ENCODE measurements at places on chromosomes 7 and 10.

GRCh38 chr10:80691441-80691840 lies 153.7 kb downstream of the SH2D4B start:
- no peak for DNase-seq

DNA sequence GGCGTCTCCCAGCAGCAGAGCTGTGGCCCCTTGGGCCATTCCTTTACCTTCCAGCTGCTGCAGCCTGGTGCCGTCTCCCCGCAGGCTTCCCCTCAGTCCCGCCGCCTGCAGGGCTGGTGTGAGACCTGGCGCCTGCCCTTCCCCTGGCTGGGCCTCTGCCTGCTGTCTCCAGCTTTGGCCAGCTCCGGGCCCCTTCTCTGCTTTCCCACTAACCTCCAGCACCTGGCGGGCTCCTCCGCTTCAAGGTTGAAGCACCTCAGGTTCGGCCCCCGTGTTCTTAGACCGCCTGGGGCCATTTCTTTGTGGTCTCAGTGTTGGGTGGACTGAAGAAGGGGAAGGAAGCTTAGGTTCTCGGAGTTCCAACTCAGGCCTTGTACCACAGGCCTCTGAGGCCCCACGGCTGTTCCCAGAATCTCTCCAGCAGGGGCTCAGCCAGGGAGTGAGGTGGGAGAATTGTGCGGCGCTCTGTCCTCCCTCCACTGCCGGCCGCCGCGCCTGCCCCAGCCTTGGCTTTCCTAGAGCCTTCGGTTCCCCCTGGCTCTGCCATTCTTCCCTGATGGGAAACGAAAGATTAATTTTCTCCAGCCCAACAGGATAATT lies 30.3 kb downstream of the GBX1 start:
- DNase-seq, result no peak

DNA sequence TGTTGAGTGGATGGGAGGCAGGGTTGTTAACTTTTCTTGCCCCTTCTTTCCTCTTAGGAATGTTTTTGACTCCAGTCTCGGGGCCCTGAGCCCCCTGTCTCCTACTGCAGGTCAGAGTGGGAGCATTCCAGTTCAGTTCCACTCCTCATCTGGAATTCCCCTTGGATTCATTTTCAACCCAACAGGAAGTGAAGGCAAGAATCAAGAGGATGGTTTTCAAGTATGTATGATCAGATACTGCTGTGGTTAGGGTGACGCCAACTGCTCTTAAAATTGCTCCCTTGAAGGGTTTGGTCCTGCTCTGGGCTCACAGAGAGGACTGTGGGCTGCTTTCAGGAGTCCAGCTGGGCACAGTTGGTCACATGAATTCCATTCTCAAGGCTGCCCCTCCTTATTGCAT lies 22.0 kb downstream of the VWA2 start:
- no peak for DNase-seq

DNA sequence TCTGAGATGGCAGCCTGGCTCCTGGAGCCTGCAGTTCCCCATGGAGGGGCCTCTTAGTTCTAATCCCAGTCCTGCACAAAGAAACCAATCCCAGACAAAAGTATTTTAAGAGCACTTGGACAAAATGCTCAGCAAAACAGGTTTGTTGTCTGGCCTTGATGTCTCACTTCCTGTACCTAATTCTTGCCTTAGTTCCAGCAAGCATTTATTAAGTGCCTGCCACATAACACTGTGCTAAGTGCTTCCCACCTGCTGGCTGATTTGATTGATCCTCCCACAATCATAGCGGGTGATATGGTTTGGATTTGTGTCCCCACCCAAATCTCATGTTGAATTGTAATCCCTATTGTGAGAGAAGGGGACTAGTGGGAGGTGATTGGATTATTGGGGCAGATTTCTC lies 65.7 kb upstream of the HABP2 start:
- no peak for DNase-seq

- no peak for DNase-seq
These were observed 194.9 kb upstream of the TPK1 start for GRCh38 chr7:145030754-145031153.

DNA sequence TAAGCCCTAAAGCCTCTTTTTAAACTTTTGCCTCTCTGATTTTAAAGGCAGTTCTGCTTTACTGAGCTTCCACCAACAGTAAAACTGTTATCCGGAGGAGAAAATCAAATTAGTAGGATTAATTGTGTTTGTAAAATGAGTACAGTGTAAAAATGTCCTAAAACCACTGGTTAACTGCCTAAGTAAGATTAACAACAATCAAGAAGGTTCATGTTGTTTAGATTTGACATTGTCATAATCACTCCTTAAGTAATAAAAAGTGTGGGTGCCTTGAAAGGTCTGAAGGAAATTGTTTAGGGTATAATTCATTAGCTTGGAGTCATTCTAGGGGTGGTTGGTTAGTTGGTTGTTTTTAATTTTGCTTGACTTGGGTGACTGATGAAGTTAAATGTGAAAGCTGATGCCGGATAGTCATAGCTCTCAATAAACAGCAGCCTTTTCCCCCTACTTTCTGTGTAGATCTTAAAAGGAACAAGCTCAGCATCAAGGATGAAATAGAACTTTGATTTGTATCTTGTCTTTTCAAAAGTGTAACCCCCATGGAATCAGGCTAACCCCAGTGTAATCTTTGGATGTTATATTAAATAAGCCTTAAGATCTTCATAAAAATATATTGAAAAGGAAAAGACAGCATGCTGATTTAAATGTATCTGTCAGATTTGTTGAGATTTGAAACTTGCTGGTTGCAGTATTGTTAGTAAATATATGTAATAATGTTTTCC lies 148.3 kb downstream of the ARID5B start:
- DNase-seq, result no peak

GRCh38 chr7:112370436-112370835 lies 79.8 kb upstream of the IFRD1 start:
- no peak for DNase-seq

- no peak for DNase-seq
These were observed 12.7 kb upstream of the LARP4B start for GRCh38 chr10:944034-944831.

DNA sequence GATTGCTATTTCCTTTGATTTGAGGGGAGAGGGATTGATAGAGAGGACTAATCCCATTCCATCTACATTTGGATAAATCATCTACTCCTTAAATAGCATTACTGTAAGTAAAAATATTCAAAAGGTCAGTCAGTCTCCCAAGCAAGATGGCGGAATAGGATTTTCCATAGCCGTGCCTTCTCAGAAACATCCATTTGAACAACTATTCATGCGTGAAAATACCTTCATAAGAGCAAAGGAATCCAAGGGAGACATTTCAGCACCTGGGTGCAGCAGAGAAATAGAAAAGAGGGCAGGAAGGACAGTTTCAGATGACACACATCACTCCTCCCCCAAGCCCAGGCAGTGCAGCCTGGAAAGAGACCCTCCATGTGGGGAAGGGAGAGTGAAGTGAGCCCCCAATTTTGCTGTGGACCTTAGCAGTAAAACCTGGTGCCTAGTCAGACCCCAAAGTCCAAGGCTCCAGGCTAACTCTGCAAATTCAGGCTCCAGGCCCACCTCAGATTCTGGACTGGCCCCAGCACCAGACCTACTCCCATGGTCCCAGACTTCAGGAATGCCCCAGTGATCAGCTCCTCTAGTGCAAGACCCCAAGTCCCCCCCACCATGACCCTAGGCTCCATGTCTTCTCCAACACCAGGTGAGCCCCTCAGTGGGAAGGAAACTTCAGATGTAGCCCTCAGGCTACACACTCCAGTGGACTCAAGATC lies 104.3 kb upstream of the LANCL2 start:
- DNase-seq, result no peak

- no peak for DNase-seq
These were observed at the start of gene JCAD for GRCh38 chr10:30059209-30060107. JCAD (minus strand) TSS chr10:30059586; CDS start chr10:30047812, 11,774 bp downstream.

- DNase-seq, result no peak
These were observed 118.7 kb upstream of the SEC61G start for GRCh38 chr7:54877683-54878082.

DNA sequence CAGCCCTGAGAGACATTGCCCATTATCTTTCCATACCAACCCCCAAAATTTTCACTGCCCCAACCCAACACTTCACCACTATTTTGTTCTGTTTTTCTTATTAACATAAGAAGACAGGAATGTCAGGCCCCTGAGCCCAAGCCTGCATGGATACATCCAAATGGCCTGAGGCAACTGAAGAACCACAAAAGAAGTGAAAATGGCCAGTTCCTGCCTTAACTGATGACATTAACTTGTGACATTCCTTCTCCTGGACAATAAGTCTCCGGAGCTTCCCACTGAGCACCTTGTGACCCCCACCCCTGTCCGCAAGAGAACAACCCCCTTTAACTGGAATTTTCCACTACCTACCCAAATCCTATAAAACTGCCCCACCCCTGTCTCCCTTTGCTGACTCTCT lies 1076.4 kb upstream of the GHITM start:
- no peak for DNase-seq

- no peak for DNase-seq
These were observed 135.5 kb downstream of the DOCK1 start for GRCh38 chr10:127040756-127041155.

DNA sequence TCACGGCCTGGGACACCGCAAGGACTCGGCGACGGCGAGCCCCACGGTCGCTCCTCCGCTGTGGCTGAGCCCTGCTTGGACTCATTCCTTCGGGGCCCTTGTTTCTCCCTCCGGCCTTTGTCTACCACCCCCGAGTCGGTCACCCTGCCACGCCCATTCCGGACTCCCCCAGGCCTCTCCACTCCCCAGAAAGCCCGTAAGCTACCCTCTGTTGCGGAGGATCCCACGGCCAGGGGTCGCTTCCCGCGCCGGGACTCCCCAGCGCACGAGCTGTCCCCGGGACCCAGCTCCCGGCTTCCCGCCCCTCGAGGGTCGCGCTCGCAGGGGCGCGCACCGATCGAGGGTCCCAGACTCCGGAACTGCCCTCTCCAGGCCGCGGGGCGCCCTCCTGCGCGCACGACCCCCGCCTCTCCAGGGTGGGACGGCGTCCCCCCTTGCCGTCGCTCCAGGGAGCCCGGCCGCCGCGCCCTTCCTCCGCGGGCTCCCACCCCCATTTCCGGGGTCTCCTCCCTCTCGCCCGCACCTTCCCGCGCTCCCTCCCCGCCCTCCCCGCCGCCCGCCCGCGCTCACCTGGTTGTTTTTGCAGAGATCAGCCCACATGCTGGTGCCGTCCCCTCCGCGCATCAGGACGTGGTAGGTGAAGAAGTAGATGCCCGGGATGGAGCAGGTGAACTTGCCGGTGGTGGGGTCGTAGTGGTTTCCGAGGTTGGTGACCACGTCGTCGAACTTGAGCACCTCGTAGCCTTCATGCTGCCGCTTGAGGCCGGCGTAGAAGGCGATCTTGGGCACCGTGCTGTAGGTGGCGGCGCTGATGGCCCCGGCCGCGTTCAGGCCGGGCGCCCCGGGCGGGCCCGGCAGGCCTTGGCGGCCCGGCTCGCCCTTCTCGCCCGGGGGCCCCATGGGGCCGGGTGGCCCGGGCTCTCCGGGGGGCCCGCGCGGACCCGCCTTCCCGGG lies 1.5 kb downstream of the C1QL3 start:
- DNase-seq, result no peak

DNA sequence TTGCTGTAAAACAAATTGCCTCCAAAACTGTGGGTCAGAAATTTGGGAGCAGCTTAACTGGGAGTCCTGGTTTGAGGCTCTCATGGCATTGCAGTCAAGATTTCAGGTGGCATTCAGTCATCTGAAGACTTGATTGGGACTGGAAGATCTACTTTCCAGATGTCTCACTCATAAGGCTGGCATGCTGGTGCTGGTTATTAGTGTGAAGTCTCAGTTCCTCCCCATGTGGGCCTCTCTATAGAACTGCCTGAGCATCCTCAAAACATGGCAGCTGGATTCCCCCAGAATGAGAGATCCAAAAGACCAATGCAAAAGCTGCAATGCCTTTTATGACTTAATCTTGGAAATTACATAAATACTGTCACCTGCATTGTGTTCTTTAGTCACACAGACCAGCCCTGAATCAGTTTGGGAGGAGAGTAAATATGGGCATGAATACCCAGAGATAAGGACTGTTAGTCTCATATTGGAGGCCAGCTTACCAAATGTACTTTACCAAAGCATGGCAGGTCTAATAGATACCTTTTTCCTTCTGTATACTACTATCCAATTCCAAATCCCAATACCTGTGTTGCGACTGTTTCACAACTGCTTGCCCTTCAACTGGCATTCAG lies 6.5 kb upstream of the HERPUD2 start:
- DNase-seq, result no peak

GRCh38 chr10:82660205-82660604 lies 785.2 kb downstream of the NRG3 start:
- peak; percentile 22 for DNase-seq

DNA sequence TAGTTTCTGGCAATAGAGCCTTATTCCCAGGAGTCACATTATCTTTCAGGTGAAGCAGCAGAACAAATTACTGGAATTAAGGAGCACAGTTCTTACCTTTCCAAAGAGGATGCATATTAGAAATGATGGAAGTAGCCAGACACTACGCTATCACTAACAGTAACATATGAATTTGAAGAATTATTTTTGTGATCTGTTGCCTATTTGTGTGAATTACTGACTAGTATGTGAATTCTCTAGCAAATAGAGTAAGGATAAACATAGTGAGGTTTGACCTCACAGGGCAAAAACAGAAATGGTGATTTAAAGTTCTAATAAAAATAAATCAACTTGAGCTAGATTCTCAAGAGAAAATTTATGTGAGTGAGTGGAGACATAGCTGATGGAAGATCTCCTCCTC lies 1299.3 kb downstream of the XPNPEP1 start:
- DNase-seq, result no peak

DNA sequence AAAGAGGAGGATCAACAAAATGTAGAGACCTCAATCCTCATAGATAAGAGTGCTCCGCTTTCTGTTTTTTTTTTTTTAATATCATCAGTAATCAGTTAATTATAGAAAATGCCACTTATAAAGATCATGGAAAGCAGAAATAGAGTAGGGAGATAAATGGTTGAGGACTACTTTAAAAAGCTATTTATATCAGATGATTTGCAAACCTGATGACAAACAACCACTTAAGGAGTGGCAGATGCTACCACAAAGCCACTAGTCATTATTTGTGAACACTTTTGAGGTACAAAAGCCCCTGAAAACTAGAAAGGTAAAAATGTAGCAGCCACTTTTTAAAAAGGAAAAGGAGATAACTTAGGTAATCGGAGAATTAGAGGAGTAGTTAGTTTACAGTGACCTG lies 99.0 kb upstream of the CYP26C1 start:
- DNase-seq, result no peak

DNA sequence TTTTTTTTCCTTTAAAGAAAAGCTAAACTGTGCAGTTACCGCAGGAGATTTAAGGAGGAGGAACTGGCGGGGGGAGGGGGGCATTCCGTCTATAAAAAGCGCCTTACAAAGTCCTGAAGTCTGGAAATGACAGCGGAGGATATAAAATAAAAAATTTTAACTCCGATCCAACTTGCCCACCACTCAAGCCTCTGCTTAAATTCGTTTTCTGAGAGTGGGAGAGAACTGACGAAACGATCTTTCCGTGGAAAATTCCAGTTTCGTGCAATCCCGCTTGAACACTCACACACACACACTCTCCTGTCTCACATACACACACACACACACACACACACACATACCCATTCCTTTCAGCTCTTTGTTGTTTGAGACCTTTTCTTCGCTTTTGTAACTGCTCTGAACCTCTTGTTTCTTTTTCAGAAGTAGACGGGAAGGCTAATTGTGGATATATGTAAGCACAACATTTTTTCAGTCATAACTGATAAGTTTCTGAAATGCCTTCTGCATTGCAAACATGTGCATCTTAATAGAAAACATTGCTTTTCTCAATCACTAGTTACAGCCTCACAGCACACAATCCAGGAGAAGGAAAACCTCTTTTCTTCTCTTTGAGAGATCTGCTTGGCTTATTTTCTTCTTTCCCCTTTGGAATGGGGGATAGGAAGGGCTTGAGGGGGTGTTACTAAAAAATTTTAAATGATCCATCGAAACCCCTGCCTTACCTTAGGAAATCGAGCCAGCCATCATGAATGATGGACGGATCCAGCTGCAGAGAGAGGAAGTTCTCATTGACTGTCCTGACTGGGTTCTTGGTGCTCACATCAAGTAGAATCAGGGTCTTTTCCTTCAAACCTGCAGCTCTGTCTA lies 628 bp downstream of the HPSE2 start:
- no peak for DNase-seq
